ENCODE measurements at places on chromosomes 6 and 20. TPM values are rescaled to one million over a fixed set of nuclear protein-coding genes. Genes with fewer than 3 reads are reported as not detected.

The LGSN gene
- total RNA-seq, result not detected

The CCN6 gene
- not detected for total RNA-seq

The BFSP1 gene
- total RNA-seq, result 1.8 TPM

The OR2B6 gene
- not detected for total RNA-seq

The WFDC5 gene
- not detected for total RNA-seq

The GTSF1L gene
- total RNA-seq, result not detected

The RBPJL gene
- total RNA-seq, result not detected
